Fibroblast of upper back skin (primary cell): ENCODE measurements at places on chromosomes 13 and 19.
A peak's percentile ranks its signal among the peaks of the same experiment; 100 is the strongest.

DNA sequence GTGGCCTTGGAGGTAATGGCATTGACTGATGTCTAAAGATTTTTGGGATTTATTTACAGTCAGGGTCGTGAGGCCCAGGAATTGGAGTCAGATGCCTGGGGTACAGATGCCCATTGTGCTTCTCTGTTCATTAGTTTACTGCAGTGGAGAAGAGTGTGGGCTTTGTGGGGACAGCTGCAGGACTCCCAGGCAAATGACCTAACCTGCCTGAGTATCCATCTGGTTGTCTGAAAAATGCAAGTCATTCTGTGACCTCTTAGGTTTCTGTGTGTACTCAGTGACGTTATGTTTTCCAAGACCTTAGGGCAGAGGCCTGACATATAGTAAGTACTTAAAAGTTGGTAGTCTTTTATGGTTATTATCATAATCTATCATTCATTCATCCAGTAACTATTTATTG lies 60.5 kb downstream of the SPATA13 start:
- DNase-seq, result no peak

DNA sequence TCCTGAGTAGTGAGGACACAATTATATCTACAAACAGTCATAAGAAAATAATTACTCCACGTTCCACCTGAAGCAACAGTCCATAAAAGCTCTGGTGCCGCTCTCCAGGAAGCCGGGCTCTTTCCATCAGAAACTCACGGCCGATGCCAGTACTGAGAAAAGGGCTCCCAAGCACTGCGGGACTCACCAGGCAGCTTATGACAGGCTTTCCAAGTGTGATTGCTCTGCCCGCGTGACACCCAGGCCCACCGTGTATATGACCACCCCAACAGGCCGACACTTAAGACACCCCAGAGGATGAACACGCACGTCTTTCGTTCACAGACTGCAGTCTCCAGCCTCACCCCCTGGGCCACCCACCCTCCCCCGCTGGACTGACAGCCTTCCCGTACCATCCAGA lies 199.0 kb downstream of the UQCRFS1 start:
- DNase-seq, result no peak

DNA sequence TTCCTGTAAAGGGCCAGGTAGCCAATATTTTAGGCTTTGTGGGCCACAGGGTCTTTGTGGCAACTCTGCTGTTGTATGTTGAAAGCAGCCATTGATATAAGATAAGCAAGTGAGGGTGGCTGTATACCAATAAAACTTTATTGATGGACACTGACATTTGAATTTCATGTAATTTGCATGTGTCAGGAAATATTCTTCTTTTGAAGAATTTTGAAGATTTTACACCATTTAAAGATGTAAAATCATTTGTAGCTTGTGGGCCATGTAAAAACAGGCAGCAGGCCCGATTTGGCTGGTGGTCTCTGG lies 2.4 kb upstream of the CTU1 start:
- no peak for DNase-seq

DNA sequence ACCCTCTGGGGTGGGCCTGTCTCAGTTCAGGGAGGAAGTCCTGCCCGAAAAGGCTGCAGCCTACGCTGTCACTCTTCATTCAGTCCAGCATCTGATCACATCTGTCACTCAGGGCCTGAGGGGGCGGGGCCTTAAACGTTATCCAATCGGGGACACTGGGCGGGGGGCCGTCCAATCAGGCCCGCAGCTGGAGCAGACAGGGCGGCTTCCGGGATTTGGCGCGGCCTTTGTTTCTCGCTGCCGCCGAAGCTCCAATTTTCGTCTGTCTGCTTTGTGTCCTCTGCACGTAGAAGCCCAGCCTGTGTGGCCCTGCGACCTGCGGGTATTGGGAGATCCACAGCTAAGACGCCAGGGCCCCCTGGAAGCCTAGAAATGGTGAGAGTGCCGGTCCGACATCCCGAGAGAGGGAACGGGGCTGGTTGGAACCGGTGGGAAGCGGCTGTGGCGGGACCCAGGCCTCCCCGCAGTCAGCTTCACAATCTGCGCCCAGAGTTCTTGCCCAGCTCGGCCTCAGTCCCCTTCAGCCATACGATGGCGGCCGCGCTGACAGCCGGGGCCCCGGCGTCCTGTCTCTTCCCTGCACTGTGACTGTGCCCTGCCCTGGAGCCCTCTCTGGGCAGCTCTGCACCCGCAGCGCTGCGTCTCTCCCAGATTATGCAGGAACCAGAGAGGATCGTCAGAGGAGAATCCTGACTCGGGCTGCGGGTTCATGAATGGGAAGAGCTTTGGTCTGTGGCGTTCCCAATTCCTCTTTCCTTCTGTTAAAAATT lies at the start of gene ZNF730:
Gene ZNF730 (plus strand): TSS at position 224 of the 770 bp plus-strand sequence. CDS start 149 bp downstream, at position 373.
- peak; percentile 68 for DNase-seq

DNA sequence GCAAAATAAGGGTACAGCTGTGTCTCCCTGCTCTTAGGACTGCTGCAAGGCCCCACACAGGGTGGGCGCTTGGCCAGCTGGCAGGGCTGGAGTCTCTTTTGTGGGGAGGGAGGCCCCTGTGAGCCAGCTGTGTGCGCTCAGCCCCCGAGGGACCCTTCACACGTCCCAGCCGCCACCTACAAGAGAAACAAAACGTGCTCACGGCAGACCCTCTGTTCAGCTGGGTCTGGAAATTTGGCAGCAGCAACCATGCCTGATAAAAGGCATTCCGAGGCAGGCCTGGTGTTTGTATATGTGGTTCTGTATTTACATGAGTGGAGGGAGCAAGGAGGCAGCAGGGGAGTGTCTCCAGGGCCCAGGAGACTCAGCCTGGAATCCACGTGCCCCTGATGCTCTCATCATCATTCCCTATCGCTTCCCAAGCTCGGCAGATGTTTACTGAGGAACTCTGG lies 49.7 kb downstream of the CRTC1 start:
- DNase-seq, result peak; percentile 42

- no peak for DNase-seq
Observed at GRCh38 chr13:95579303-95579702, 26.8 kb downstream of the CLDN10 start.

DNA sequence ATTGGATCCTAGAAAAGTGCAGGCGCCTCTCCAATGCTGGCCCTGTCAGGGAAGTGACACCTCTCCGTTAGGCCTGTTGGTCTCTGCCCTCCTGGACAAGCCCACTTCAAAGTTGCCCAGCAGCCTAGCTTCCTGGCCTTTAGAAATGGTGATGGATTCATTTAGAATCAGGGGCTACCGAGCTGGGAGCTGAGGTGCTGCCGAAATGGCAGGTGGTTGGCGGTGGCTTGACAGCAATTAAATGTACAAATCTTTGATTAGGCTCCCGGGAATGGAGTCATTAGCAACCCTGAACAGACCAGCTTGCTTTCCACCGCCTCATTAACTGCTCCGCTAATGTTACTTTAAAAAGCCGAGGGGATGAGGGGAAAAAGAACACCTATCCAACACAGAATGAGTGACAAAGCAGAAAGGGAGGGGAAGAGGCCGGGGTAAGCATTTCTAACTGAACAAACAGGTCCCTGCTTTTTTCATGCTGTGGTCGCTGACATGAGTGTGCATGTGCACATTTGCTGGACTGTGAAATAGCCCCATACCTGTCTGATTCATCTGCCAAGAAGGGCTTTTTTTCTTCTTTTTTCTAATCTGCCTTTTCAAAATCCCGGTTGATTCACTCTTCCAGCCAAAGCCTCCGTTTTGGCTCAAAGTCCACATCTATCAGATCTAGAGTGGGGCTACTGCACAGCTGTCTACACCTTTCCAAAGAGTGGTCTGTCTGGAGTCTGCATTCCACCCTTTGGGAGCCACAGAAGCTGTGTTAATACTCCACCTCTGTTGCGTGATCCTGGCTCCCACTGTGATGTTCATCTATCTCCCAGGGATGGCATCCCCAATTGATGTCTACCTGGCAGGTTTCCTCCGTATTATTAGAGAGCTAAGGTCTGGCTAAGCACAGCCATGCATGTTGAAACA lies 431.9 kb downstream of the COG6 start:
- no peak for DNase-seq

- DNase-seq, result no peak
Observed at GRCh38 chr13:112836940-112837339, 132.1 kb upstream of the MCF2L start.

DNA sequence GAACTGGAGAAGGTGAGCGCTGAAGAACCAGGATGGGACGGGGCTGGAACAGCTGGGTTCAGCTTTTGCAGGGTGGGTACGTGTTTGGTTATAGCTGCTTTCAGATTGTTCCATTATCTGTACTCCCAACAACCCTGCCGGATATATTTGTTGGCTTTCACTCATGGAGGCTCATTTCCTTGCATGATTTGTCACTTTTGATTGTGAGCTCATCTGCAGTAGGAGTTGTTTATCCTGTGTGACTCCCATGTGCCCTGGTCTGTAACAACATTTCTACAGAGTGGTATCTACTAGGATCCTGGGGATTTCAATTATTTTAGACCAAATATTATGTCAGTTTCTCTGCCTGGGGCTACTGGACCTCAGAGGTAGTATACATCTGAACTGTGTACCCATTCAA lies 5.4 kb downstream of the ARL11 start:
- no peak for DNase-seq

GRCh38 chr13:101875717-101876393 lies 423.4 kb downstream of the ITGBL1 start:
- DNase-seq, result peak; percentile 18

DNA sequence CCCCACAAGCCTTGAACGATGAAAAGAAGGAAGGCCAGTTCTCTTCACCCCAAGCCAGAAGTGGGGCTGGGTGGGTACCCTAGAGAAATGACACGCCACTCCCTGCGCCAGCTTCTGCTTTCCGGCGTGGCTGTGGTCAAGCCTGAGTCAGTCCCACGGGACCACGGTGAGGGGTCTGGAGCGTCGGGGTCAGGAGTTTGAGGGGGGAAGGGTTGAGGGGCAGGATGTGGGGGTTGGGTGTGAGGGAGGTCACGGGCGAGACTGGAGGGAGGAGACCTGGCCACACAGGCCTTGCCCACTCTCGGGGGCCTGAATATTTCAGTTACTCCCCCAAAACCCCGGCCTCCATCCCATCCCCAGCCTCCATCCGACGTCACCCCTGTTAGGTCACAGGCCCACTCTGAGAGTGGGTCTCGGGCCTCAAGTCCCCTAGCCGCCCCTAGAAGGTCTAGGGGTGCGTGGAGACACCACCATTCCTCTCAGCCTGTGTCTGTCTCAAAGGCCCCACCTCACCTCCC lies 500 bp upstream of the IFI30 start:
- peak; percentile 52 for DNase-seq

GRCh38 chr19:45900738-45901431 lies 1.5 kb downstream of the MYPOP start:
- DNase-seq, result no peak

DNA sequence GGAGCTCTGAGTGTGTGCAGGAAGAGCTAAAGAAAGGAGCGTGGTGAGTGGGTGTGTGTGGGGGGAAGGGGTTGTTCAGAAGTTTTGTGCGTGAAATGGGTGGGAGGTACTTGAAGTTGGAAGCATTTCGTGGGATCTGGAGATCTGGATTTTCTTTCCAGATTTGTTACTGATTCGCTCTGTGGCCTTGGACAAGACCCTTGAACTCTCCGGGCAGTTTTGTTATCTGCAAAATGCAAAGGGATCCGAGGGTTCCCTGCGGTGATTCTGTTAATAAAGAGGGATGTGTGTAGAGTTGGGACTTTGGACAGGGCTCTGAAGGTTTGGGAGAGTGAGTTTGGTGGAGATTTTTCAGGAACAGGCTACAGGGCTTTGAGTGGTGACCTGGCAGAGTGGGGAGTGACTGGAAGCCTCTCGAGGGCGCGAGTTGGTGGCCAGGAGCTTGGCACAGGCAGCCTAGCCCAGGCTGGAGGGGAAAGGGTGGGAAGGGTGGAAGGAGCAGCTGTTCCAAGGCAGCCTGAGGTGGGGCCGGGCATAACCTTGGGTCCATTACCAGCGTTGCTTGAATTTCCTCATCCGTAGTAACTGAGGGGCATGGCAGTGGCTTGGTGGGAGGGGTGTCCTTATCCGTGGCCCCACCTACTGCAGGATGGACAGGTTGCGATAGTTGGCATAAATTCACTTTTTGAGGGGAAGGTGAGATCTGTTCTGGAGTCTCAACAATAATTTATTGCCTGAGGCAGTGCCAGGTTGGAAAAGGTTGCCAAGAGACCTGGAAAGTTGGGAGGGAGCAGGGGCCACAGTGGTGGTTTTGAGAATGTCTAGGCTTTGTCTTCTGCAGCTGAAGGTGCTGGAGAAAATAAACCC lies 2.1 kb downstream of the ACTN4 start:
- DNase-seq, result no peak

GRCh38 chr13:27035892-27036235 lies 135.7 kb downstream of the USP12 start:
- DNase-seq, result peak; percentile 44

- no peak for DNase-seq
Observed at GRCh38 chr13:111326621-111326965, 6.2 kb downstream of the TEX29 start.

DNA sequence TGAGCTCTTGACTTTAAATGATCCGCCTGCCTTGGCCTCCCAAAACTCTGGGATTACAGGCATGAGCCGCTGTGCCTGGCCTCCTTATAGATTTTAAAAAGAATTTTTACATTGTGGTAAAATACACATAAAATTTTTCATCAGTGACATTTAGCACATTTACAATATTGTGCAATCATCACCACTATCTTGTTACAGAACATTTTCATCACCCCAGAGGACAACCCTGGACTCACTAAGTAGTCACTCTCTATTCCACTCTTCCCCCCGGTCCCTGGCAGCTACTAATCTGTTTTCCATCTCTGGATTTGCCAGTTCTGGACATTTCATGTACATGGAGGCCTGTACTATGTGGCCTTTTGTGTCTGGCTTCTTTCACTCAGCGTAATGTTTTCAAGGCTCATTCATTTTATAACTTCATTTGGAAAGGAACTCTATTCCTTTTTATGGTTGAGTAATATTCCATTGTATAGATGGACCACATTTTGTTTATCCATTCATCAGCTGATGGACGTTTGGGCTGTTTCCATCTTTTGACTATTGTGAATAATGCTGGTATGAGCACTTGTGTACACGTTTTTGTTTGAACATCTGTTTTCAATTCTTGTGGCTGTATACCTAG lies 19.9 kb downstream of the MEGF8 start:
- DNase-seq, result peak; percentile 46

DNA sequence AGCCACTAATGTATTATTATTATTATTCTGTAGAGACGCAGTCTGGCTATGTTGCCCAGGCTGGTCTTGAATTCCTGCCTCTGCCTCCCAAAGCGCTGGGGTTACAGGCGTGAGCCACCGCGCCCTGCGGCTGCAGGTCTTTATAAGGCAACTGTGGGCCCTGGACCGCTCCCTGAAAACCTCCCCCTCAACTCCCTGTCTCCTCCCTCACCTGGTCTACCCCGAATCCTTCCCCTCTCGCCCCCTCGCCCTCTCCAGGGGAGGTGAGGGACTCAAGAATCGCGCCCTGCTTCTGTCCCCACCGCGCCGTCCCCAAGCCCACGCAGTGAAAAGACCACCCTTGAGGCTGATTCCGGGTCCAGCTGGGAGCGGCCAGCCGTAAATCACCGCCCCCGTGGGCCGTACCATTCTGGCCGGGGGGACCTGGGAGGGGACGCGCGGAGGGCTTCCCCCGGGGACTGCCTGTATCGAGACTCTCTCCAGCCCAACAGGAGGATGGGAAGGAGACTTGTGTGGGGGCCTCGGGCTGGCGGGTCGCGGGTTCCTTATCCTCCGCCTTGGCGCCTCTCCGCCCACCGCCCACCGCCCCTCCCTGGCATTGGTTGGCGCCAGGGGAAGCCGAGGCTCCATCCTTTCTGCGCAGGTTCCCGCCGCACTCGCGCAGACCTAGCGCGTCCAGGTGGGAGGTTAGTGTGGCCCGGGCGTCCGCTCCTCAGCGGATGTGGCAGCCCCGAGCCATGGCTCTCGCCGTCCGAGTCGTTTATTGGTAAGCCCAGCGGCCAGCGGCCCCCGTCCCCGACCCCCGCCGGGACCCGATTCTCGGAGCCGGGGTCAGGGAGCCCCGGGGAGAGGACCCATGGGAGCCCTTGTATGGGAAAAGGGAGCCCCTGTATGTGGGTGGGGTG lies at the start of gene SELENOW:
Gene SELENOW (plus strand): TSS at position 655 of the 905 bp plus-strand sequence. CDS start 83 bp downstream, at position 738.
- peak; percentile 67 for DNase-seq

- no peak for DNase-seq
Observed at GRCh38 chr19:3610745-3611717, 4.4 kb upstream of the TBXA2R start.
